Activated CD4-positive, alpha-beta T cell treated with anti-CD3 and anti-CD28 coated beads, Interleukin-2, amount 50 U/mL, for 4 hours (primary cell): ENCODE measurements at places on chromosomes 16 and 17.

DNA sequence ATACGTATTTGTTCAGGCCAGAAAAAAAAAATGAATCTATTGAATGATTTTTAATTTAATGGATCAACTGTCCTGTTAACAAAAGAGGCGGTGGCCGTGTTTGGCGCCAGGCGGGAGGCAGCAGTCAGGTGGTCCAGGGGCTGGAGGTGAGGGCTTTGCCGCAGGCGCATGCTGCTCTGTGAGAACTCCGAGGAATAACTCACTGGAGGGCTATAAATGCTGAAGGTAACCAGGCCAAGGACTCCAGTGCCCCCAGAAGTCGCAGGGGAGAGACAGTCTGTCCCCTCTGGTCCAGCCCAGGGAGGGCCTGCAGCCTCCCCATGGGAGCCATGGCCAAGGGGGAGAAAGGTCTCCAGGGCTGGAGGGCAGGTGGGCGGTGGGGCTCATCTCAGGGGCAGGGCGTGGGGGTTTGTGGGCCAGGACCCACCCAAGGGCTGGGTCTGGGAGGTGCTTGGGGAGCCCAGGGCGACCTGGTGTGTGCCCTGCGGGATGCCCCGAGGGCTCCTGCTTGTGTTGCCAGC lies 7.1 kb upstream of the BAHCC1 start:
- no peak for DNase-seq

DNA sequence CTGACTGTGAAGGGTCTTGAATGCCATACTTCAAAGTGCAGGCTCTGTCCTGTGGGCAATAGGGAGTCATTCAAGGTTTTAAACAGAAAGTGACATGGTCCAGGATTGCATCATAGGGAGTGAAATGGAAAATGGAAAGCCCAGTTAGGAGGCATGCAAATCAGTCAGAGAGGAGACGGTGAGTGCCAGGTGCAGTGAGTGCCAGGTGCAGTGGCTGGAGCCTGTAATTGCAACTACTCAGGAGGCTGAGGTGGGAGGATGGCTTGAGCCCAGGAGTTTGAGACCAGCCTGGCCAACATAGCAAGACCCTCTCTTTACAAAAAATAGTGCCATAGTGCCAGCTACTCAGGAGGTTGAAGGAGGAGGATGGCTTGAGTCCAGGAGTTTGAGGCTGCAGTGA lies 35.2 kb upstream of the SIAH1 start:
- no peak for DNase-seq

DNA sequence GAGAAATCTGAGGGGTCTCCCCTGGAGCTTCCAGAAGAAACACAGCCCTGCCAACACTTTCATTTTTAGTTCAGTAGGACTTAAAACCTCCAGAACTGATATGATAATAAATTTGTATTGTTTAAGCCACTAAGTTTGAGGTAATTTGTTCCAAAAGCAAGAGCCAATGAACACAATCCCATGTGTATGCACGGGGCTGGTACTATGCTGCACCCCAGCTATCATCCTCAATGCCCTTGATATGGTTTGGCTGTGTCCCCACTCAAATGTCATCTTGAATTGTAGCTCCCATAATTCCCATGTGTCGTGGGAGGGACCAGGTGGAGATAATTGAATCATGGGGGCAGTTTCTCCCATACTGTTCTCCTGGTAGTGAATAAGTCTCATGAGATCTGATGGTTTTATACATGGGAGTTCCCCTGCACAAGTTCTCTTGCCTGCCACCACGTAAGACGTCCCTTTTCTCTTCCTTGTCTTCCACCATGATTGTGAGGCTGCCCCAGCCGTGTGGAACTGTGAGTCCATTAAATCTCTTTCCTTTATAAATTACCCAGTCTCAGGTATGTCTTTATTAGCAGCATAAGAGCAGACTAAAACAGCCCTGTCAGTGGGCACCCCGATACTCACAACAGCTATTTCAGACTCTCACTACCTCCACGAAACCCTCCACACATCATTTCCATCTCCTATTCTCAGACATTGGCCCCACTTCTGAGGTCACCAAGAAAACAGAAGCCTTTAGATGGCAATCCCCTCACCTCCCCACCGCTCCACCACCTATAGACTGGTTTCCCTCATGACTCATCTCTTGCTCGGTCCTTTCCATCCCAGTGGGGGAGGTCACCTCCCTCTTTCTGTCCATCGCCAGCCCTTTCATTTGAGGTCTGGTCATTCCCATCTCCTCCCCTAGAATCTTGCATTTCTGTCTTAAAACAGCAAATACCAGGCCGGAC lies 8.9 kb upstream of the CACNG1 start:
- DNase-seq, result no peak

GRCh38 chr17:45783593-45784292 lies 377 bp upstream of the CRHR1 start:
- DNase-seq, result peak; percentile 7
